Mesendoderm (in vitro differentiated cells): ENCODE measurements at places on chromosomes 5 and 9.
A peak's percentile ranks its signal among the peaks of the same experiment; 100 is the strongest.

DNA sequence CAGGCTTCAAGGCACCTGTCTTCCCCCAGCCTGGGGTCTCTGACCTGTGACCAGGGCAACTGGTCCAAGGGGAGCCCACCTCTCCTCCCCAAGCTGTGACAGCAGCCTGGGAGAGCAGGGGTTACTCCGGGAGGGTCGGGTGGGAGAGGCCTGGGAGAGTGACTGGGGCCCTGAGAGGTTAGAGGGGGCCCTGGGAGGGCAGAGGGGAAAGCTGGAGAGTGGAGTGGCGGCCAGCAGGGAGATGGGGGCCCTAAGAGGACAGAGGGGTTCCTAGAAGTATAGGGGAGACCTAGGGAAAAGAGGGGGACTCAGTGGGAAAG lies 302 bp downstream of the LCN9 start:
- no peak for DNase-seq

- DNase-seq: no peak
These were observed 45.8 kb upstream of the SEMA4D start for GRCh38 chr9:89543621-89544278.

- DNase-seq: peak; percentile 32
These were observed 37.3 kb downstream of the SEC61B start for GRCh38 chr9:99259231-99259918.

DNA sequence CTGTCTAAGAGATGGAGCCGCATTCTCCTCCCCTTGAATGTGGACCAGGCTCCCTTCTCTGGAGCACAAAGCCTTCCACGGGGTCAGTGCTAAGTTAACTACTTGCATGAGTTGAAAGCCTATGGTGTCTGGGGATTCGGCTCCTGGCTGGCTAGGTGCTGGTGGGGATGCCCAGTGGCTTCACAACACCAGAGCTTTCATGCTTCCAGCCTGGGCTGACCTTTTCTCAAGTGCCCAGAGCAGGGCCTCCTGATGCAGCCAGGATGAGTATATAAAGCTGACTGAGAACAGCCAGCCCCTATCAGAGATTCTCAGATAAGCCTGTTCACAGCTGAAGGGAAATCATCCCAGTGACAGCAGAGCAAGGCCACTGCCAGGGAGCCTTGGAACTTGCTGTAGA lies 11.8 kb downstream of the GALNT12 start:
- no peak for DNase-seq

- DNase-seq: peak; percentile 26
These were observed 71.2 kb downstream of the GHR start for GRCh38 chr5:42494414-42494813.

- DNase-seq: no peak
These were observed 12.3 kb upstream of the URM1 start for GRCh38 chr9:128358861-128359260.

DNA sequence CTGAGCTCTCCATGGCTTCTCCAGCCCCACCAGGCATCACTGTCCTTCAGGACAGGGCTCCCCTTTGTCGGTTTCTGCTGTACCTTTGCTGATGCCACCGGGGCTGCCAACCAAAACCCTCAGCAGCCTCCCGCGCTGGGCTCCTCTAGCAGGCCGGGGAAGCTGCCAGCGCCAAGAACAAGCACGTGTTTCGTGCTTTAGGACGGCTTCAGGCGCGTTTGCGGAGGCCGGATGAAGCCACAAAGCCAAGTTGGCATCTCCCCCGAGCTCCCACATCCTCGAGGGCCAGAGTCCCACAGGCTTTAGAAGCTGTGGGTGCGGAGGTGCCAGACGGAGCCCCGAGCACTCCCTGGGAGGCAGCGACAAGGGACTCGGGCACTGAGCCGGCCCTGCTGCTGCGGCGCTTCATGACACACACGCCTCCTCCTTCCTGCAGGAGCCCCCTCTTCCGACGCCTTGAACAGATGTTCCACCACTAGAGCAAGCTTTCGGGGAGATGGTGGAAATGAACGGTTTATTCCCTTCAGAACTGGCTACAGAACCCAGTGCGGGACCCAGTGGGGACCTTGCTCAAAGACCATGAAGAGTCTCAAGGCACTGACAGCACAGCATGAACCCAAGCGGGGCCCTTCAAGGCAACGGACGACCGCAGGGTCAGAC lies 36.7 kb downstream of the SARDH start:
- no peak for DNase-seq

- DNase-seq: peak; percentile 50
These were observed 71.5 kb downstream of the PAM start for GRCh38 chr5:102826629-102827028.

- DNase-seq: no peak
These were observed 7.4 kb upstream of the ENTPD8 start for GRCh38 chr9:137448602-137448962.

DNA sequence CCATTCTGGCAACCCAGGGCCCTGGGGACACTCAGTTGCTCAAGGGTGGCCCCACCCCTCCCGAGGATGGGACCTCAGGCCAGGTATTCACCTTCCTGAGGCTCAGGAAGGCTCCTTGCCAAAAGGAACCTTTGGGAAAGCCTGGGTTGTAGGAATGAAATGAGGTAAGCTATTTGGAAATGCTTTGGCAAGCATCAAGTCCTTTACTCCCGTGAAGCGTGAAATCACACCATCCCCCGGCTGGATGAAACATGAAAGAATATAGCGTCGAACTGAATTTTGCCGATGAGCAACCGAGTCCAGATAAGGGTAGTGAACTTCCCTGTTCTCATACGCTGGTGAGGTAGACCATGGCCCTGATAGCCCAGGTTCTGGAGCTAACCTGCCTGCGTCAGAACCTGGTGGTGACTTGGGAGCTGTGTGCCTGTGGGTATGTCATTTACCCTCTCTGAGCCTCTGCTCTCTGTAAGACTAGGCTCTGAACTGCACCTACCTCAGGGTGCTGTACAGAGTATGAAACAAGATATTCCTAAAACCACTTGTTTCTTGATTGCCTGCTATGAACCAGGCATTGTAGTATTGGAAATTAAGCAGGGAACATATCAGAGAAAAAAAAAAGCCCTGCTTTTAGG lies 105.3 kb upstream of the BOD1 start:
- no peak for DNase-seq

- no peak for DNase-seq
These were observed 66.6 kb downstream of the LPAR1 start for GRCh38 chr9:110971705-110972104.

GRCh38 chr5:180646963-180647305 lies 2.5 kb downstream of the FLT4 start:
- DNase-seq: no peak

- DNase-seq: peak; percentile 84
These were observed 849 bp upstream of the MGAT1 start for GRCh38 chr5:180803181-180804128.

GRCh38 chr5:87390576-87391199 lies 22.0 kb downstream of the CCNH start:
- no peak for DNase-seq

GRCh38 chr9:132365986-132366385 lies 11.2 kb upstream of the SETX start:
- DNase-seq: no peak

DNA sequence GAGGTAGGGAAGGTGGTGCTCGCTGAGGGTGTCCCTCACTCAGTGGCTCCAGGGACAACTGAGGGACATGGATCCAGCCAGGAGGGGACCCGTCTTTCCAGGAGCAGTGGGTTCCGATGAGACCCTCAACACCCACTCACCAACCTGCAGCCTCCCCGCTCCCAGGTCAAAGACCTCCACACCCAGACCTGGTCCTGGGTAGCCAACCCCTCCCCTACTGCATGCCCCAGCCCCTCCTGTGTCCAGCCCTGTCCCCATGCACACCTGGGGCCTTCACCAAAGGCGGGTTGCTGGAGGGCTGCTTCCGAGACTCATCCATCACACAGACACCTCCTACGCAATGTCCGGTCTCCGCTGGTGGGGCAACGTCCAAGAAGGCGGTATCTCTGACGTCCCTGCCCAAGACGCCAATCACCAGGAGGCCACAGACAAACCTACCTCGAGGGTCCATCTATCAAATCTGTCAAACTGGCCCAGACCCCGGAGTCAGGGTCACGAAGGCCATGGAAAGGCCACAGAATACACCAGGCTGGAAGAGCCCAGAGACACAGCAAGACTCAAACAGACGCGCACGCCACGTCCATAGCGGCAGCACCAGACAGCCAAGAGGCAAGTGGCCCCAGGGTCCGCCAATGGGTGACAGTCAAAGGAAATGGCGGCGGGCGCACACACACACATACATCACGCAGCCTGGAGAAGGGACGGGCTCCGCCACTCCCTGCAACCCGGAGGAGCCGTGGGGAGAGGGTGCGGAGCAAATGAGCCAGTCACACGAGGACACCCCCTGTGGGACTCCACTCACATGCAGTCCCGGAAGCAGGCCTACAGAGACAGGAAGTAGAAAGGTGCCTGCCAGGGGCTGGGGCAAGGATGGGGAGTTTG lies 10.8 kb downstream of the NACC2 start:
- no peak for DNase-seq

- no peak for DNase-seq
These were observed 44.3 kb downstream of the FBN2 start for GRCh38 chr5:128493657-128494329.

DNA sequence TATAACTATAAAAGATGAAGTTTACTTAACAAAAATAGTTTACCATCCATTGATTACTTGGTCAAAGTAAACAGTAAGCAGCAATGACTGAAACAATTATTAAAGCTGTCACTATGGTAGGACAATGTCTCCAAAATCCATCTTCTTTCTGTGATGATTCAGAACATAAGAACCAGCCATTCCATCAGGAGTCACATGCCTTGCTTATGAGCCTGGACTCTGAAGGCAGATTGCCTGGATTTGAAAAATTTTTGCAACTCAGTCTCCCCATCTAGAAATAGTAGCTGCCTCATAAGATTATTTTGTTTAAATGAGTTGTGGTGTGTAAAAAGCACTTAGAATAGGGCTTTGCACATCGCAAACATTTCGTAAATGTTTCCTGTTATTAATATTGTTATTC lies 136.2 kb downstream of the LIFR start:
- DNase-seq: no peak

DNA sequence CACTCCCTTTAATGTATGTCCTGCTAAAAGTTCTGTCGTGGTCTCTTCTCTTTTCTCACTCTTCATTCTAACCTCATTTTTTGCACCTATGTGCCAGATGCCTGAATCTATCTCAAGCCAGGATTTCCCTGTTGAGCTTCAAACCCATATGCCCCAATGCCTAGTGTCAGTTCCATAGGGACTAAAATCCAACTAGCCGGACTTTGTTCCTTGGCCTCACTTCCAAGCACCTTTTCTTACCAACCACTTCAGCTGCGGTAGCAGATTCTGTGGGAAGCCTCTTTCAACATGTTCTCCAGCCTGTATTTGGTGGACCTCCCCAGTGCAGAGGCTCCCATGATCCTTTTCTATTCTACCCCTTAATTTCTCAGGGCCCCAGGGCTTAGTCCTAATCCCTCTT lies 17.5 kb downstream of the C9orf57 start:
- DNase-seq: no peak

DNA sequence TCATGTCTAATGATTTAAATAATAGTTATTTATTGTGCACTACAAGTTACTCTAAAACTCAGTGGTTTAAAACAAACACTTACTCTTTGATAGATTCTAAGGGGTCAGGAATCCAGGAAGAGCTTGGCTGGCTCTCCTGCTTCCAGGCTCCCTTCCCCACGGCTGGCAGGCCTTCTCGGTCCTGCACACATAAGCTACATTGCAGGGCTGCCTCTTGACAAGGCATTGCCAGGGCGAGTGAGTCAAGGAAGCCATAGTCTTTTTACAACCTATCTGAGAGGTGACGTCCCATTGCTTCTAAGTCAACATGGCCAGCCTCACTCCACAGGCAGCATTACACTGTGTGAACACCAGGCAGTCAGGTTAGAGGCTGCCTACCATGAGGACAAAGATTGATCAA lies 119.8 kb downstream of the AUH start:
- no peak for DNase-seq

DNA sequence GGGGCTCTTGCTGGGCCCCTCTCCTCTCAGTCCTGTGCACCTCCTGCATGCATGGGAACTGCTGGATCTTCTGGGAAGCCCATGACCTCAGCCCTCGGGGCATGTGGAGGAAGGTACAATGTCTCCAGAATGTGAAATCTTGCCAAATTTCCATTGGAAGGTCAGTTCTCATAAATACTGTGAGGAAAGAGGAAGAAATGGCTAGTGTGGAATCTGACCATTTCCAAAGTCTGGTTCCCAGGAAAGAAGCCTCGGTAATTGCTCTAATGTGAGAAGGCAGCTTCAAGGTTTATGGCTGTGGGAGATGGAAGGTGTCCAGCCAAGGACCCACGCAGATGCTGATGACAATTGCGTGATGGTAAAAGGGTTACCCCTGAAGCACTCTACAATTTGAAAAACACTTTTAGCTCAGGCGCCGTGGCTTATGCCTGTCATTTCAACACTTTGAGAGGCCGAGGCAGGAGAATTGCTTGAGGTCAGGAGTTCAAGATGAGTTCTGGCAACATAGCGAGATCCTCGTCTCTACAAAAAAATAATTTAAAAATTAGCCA lies 8.1 kb upstream of the IL17B start:
- DNase-seq: no peak

- DNase-seq: no peak
These were observed 139.2 kb upstream of the LHFPL2 start for GRCh38 chr5:78787783-78788182.

DNA sequence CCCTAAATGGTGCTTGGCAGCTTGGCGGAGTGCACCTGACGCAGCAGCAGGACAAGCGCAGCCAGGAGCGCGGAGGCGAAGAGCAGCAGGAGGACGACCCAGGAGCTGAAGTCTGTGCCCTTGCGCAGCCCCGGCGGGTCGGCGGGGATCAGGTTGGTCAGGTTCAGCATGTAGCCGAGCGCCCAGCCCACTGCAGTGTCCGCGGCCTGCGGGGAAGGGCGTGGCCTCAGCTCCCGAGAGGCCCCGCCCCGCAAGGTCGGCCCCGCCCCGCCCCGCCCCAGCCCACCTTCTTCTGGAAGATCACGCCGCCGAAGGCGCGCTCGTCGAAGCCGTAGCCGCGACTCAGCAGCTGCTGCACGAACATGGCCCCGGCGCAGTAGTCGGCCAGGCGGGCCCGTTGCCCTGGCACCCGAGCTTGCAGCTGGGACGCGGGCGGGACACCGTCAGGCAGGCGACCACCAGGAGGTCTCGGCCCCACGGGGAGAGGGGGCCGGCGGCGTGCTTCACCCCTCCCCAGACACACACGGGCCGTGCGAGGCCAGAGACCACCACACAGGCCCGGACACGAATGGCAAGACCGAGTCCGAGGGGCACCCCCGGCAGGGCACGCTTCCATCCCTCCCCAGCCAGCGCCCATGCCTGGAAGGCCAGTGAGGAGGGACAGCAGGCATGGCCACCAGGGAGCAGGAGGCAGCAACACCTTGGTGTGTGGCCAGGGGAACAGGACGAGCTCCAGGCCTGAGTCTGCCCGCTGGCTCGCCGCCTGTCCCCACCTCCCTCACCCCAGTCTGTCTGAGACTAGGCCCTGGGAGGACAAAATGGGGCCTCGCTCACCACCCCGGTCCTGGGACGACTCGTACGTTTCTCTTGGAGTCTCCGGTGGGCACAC lies 2.9 kb upstream of the NPDC1 start:
- DNase-seq: no peak

GRCh38 chr5:180338001-180338707 lies 15.0 kb downstream of the GFPT2 start:
- DNase-seq: no peak

- no peak for DNase-seq
These were observed 1.8 kb downstream of the MARCHF6 start for GRCh38 chr5:10355071-10355889.

GRCh38 chr5:61450493-61451279 lies 118.6 kb downstream of the ZSWIM6 start:
- no peak for DNase-seq
